ENCODE measurements at places on chromosomes 4 and X.

GRCh38 chrX:139518475-139518874 is 12.1 kb upstream of the F9 start:
- no peak for DNase-seq

DNA sequence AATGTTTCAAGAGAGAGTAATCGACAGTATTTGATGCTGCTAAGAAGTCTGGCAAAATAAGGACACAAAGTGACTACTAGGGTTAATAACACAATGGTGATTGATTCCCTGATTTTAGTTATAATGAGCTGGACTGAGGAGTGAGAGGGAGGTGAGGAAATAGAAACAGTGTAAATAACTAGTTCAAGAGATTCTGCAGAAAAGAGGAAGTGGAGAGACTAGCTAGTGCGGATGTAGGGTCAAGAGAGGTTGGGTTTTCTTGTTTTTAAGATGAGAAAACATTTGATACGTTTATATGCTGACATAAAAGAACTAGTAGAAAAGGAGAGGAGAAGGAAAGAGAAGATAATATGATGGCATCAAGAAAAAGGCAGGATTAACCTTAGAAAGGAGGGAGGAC is 12.2 kb upstream of the TRPC5 start:
- no peak for DNase-seq

GRCh38 chr4:149999485-150000074 is 78.7 kb upstream of the DCLK2 start:
- no peak for DNase-seq

GRCh38 chrX:134002921-134003615 is 17.7 kb upstream of the GPC3 start:
- no peak for DNase-seq

GRCh38 chrX:20028588-20028987 is 37.7 kb upstream of the BCLAF3 start:
- no peak for DNase-seq

- DNase-seq = no peak
These were observed 371.8 kb downstream of the ADGRL3 start for GRCh38 chr4:61571761-61572559.

DNA sequence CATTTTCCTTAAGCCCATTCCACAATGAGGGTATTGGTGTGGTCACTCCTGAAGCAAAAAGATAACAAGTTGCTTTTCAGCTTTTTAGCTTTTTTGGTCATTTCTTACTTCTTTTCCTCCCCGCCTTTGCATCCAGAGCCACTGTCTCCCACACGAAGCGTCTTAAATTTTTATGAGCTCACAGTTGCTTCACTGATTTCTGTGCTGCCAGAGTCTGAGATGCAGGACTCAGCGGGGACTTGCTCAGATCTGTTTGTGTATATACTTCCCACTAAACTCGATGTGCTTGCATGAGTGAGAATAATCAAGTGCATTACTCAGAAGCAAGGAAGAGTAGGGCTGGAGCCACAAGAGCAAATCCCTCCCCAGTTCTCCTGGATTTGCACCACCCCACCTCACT is 80.2 kb upstream of the FHL1 start:
- DNase-seq = no peak

GRCh38 chr4:146335763-146336409 is 121.5 kb downstream of the REELD1 start:
- DNase-seq = no peak

DNA sequence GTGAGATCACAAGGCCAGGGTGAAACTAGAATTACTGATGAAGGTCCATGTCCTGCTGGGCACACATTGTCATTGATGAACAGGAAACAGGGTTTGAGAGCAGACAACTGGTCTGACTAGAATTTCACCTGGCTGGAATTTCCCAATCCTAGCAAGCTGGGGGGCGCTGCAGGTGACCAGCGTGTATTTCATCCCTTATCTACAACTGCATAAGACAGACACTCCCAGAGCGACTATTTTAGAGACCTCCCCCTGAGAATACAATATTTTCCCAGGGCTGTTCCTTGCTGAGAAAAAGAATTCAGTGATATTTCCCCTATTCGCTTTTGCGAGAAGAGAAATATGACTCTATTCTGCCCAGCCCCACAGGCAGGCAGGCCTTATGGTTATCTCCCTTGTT is 432.6 kb upstream of the GALNT7 start:
- no peak for DNase-seq
